ENCODE measurements at places on chromosomes 2 and 18. TPM values are rescaled to one million over a fixed set of nuclear protein-coding genes. Genes with fewer than 3 reads are reported as not detected.

DNA sequence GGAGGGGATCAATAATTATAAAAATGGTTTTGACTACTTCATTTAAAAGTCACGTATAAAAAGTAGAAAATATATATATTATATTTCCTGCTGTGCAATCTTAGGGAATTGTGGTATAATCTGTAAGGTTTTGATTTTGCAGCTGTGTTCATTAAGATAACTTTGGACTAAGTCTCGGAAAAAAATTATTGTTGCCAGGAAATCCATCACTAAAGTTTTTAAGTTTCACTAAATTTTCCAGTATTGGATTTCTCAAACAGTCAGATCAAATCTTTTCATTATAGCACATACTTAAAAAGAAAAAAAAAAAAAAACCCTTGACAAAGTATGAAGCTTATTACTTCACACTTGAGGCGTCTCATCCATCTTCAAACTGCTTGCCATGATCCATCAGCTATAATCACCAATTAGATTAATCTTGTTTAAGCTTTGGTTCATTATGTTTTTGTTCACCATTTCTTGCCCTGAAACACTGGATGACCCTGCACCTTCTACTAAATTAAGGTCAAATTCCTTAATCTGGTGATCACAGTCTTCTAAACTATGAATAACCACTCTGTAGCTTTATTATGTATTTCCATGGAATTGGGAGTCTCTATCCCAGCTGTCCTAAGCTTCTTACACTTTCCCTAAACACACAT, 326.6 kb upstream of the COL3A1 start:
- H3K36me3 ChIP-seq, result no peaks in the 10 kb centered on the region
- no peaks in the 10 kb centered on the region for H3K27me3 ChIP-seq
- H3K4me1 ChIP-seq, result no peaks in the 10 kb centered on the region

The HEATR5B gene
- 12.5 TPM for total RNA-seq

DNA sequence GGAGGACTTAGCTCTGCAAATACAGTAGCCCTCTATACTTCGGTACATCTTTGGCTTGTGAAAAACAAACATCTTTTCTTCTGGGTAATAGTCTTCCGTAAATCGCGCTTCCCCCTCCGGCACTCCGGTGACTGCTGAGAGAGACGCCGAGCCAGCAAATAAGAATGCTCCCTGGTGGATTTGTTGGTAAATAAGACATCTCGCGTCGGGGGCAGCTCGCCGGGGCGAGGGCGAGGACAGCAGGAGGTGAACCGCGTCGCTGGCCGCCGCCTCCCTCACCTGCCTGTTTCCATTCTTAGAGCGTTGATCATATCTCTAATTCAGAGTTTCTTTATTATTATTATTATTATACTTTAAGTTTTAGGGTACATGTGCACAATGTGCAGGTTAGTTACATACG, 117.6 kb downstream of the PMAIP1 start:
- H3K36me3 ChIP-seq, result peaks cover 13% of the 10 kb centered on the region
- H3K4me3 ChIP-seq, result no peak overlapping the region
- H3K27ac ChIP-seq, result no peak overlapping the region
- peaks cover 4% of the 10 kb centered on the region for H3K27me3 ChIP-seq
- DNase-seq, result no peak

GRCh38 chr2:70126413-70126812, 39.1 kb downstream of the PCBP1 start:
- H3K36me3 ChIP-seq, result no peaks in the 10 kb centered on the region
- peaks cover 48% of the 10 kb centered on the region for H3K4me1 ChIP-seq
- H3K4me3 ChIP-seq, result peak overlapping the region; percentile 97
- no peak for DNase-seq

Measured in WTC11 (cell line).